ENCODE measurements at places on chromosomes 11 and 22.

DNA sequence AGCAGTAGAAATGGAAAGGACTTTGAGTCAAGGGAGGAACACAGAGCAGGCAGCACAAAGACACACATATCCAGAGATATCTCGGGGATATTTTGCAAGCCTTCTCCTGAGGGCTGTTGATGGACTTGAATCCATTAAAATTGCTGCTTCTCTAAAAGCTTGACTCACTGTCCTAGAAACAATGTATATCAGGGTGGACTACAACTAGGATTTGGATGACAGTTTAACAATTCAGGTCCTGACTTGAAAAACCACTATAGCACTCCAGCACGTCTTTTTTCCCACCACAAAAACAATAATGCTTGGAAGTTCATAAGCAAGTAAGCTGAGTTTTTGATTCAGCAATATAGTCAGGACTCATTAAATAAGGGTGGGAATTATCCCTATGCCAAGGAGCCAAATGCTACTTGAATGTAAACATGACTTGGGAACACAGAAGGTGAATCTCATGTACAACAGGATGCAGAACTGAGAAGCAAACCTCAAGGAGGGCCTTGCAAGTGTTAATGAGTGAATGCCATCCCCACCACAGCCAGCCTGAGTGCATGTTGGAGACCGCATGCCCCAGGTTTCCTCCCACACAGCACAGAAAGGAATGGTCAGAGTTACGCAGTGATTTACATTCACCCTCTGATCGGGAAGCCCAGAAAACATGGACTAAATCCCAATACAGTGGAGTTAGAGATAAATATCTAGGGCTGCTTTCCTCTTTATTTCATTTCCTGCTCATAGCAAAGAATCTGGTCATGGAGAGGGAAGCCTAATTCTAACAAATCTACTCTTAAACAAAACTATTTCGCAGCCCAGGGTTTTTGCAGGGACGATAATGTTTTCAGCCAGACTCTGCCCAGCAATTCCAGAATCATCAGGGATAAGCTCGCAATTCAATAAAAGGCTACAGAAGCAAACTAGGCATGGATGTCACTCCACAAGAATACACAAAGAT, 98.4 kb upstream of the OR9G4 start:
- DNase-seq = no peak

DNA sequence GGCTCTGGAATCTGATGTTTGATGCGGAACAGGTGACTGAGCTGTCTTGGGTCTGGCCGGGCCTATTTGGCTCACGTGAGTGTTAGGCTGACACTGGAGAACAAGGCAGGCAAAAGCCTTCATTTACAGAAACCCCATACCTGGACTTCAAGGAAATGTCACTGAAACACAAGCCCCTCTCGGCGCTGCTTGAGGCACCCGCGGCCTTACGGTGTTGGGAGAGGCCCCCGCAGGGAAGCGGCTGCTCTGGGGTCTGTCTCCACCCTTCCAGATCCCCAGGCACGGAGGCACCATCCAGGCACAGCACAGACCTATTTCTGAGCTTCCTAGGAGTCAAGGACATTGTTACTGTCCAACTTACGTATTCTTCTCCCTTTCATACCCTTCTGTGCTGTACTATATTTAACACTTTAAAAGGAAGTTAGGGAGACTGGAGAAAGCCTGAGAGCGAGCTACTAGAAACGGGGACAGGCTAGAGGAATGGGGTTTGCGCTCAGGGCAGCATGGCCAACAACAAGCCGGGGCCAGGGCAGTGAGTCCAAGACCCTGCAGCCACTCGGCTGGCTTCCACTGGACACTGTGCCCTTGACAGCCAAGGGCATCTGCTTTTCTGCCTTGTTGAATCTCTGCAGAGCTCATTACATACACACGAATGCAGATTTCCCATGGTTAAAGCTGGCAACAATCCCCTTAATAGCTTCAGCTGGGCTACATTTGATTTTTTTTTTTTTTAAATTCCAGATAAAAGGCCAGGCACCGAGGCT, 23.8 kb downstream of the DRD4 start:
- no peak for DNase-seq

DNA sequence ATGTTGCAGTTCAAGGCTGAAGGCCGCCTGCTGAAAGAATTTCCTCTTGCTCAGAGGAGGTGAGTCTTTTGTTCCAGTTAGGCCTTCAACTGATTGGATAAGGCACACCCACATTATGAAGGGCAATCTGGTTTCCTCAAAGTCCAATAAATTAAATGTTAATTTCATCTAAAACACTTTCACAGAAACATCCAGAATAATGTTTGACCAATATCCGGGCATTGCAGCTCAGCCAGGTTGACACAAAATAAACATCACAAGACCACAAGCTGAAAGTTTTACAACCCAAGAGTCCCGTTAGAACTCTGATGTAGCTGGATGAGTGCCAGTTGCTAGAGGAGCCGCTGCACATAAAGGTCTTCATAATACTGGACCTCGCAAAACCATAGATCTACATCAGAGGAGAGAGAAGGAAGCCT, 64.9 kb upstream of the EED start:
- no peak for DNase-seq

DNA sequence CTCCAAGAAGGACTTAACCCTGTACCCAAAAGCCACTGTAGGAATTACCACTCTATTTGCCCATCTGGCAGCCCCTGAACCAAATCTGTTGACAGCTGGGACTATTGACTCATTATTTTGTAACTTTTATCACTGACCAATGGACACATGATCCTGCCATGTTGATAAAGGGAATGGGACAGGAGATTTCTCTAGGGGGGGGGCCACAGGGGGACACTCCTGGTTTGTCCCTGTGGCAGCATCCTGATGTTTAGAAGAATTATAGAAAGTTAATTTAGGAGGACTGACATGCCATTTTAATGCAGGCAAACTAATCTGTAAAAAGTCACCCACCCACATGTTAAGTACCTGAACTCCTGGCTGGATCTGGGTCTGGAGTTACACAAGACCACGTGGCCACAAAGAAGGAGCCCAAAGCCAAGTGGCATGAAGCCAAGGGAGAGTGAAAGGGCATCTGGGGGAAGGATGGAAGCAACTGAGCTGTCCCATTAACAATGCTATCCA, 558.1 kb downstream of the ETS1 start:
- DNase-seq = no peak

DNA sequence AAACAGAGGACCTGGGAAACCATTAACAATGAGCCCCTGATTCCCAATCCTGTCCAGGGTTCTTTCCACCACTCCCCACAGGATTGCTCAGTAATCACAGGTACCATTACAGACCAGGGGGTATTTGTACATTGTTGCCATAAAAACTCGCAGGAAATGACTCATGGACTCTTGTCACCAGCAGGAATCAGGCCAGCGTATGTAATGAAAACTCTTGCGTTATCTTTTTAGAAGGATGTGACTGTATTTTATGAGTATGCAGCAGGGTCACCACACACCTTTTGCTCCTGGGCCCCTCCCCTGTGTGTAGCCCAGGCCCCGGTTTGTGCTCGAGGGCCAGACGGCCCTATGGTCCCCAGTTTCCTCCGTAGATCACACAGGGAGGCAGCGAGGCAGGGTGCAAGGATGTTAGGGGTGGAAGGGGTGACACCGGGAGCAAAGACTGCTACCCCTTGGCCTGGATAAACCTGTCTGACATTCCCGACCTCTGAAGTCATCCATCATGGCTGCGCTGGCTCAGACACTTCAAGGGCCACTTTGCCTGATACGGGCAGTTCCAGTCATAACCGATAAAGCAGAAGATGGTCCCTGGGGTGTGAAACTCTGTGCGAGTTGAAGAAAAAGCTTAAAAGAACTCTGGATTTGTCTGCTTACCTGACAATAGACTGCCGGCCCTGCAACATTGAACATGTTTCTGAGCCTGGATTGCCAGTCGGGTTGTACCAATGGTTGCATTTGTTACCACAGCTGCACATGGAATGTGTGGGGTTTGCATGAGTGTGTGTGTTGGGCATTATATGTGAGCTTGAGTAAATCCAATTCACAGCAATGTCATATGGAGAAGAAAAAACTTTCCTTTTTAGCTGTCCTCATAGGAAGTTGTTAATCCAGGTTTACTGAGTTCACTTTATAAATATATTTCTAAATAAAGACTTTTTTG, 56.9 kb downstream of the MICAL2 start:
- peak; percentile 15 for DNase-seq

DNA sequence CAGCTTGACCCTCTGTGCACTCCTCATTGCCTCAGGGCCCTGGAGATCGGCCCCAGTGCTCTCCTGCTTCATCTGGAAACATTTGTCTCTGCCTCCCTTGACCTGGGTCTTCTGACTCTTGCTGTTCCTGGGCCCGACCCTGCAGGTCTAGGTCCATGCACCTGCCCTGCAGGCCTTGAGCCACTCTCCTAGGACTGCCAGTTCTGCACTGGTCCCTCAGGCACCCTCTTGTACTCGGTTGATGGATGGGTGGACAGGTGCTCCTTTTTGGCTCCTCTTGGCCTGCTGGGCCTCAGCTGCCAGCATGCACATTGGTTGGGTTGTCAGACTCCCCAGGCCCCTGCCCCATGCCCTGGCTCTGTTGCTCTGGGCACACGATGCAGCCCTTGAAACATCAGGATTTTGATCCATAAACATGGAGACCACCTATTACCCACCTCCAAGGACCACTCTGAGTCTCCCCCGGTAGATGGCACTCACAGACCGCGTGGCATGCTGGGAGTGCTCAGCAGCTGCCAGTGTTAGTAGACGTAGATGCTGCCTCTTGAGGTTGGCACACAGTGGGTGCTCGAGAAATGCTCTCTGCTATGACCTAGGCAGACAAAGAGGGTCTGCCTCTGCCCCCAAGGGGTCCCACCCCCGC, 20.2 kb upstream of the ACR start:
- DNase-seq = no peak

DNA sequence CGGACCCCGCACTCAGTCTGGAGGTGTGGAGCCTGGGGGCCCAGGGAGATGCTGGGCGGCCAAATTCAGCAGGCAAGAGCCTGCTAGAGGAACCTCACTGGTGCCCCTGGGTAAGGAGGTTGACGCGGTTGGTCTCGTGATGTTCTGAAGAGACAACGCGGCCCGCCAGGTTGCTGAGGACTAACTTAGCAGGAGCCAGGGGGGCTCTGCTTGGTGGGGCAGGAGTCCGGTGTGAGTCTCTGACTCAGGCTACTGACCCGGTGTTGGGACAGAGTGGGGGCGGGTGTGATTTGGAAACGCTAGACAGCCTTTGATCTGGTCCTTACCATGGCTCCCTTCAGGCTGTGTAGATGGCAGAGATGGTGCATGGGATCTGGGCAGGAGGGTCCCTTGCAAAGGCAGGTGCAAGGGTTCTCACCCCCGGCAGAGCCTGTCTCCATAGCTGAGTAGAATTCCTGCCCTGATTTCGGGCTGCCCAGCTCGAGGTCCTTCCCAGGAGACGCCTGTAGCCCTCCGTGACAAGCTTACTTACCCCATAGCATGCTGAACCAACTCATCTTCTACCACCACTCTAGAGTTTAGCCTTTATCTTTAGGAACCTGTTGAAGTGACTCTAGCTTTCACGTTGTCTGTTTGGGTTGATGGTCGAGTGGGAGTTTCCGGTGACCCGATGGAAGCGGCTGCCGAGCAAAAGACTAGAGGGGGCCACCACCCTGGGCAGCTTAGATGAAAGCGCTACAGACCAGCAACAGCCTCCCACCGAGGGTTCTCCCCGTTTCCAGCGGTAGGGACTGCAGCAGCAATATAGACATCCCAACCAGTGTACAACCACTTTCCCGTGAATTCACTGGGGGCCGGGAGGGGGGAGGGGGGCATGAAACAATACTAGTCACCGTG, 38.4 kb downstream of the KCNC1 start:
- DNase-seq = no peak

GRCh38 chr11:95993438-95994298, 69.8 kb upstream of the MTMR2 start:
- DNase-seq = no peak

DNA sequence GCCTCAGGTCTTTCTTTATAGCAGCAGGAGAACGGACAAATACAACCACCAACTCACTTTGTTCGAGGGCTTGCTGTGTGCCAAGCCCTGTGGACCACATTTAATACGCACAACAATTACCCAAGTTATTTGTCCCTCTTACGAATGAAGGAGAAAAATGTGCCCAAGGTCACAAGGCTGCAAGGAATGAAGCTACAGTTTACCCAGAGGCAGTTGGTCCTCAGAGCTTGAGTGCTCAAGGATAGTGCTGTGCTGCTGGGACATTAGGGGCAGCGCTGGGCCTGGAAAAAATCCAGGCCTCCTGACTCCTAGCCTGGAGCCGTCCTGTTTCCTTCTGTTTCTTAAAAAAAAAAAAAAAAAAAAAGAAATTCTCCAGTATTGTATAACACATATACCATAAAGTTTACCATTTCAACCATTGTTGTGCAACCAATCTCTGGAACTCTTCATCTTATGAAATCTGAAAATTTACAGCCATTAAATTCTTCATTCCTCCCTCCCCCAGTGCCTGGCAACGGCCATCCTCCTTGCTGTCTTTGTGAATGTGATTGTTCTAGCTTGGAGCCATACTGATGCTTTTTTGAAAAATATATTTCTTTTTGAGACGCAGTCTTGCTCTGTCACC, 1.0 kb upstream of the C11orf86 start:
- DNase-seq = no peak

- no peak for DNase-seq
These were observed 43.2 kb upstream of the FADD start for GRCh38 chr11:70159627-70160570.

- DNase-seq = no peak
These were observed 4.1 kb upstream of the STT3A start for GRCh38 chr11:125588505-125588904.

- DNase-seq = no peak
These were observed 250.7 kb downstream of the FAT3 start for GRCh38 chr11:92475316-92475715.

Measured in CD4-positive, alpha-beta T cell treated with Interleukin-15 for 4 hours (primary cell).